ENCODE measurements at places on chromosomes 2 and 18. TPM values are rescaled to one million over a fixed set of nuclear protein-coding genes. Genes with fewer than 3 reads are reported as not detected.

- DNase-seq = no peak
- H3K36me3 ChIP-seq = no peaks in the 10 kb centered on the region
- H3K27me3 ChIP-seq = no peaks in the 10 kb centered on the region
- H3K27ac ChIP-seq = no peak overlapping the region
- no peak overlapping the region for H3K4me3 ChIP-seq
- H3K4me1 ChIP-seq = no peaks in the 10 kb centered on the region
Observed at GRCh38 chr2:46053564-46053963, 243.6 kb upstream of the EPAS1 start.

- H3K36me3 ChIP-seq = no peaks in the 10 kb centered on the region
- H3K27ac ChIP-seq = no peak overlapping the region
- peaks cover 13% of the 10 kb centered on the region for H3K4me1 ChIP-seq
- H3K27me3 ChIP-seq = peaks cover 6% of the 10 kb centered on the region
- DNase-seq = no peak
Observed at GRCh38 chr18:2900684-2901422, 54.0 kb downstream of the EMILIN2 start.

GRCh38 chr18:41371156-41372045, 583.6 kb upstream of the PIK3C3 start:
- H3K27me3 ChIP-seq = no peaks in the 10 kb centered on the region
- H3K36me3 ChIP-seq = no peaks in the 10 kb centered on the region
- no peak for DNase-seq
- H3K27ac ChIP-seq = no peak overlapping the region
- H3K4me3 ChIP-seq = no peak overlapping the region
- H3K4me1 ChIP-seq = no peaks in the 10 kb centered on the region

DNA sequence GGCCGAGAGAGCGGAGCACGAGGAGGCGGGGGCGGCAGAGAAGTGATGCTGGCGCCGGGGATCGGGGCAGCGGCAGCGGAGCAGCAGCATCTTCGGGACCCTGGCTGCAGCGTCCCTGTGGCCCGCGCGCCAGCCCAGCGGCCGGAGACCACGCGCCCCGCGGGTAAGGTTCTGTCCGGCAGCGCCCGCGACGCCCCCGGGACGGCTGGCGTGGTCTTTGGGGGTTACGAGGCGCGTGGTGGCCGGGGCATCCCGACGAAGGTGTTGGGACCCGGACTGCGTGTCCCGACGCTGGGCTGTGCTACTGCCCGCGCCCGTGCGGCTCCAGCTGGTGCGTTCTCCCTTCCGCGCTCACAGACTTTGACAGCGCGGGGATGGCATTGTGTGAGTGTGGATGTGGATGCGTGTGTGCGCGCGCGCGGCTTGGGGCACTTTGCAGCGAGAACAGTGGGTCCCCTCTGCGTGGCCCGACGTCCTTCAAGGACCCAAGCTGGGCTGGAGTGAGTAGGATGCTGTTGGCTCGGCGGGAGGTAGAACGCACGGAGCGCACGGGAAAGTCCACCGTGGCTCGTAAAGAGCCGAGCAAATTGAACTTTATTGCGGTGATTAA, 405.0 kb downstream of the XIRP2 start:
- peaks cover 30% of the 10 kb centered on the region for H3K27me3 ChIP-seq
- H3K27ac ChIP-seq = no peak overlapping the region

- peaks cover 11% of the 10 kb centered on the region for H3K4me1 ChIP-seq
- no peak for DNase-seq
- no peaks in the 10 kb centered on the region for H3K36me3 ChIP-seq
Observed at GRCh38 chr2:222456479-222457077, 32.2 kb downstream of the SGPP2 start.

DNA sequence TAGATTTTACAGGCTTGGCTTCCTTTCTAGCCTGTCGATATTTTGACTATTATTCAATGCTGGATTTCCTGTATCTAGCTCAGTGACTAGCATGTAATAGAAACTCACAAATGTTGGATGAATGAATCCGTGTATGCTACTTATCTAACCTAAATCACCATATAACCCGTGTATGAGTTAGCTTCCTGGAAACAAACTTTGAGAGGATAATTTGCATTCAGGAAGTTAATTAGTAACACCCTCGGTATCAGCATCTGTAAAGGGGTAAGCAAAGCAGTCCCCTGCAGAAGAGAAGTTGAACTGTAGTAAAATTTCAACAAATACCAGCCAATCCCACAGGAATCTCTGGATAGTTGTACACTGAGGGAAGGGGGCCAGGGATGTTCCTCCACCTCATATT, 269.4 kb upstream of the LRATD1 start:
- DNase-seq = no peak
- no peak overlapping the region for H3K27ac ChIP-seq
- H3K4me1 ChIP-seq = no peaks in the 10 kb centered on the region
- no peak overlapping the region for H3K4me3 ChIP-seq

DNA sequence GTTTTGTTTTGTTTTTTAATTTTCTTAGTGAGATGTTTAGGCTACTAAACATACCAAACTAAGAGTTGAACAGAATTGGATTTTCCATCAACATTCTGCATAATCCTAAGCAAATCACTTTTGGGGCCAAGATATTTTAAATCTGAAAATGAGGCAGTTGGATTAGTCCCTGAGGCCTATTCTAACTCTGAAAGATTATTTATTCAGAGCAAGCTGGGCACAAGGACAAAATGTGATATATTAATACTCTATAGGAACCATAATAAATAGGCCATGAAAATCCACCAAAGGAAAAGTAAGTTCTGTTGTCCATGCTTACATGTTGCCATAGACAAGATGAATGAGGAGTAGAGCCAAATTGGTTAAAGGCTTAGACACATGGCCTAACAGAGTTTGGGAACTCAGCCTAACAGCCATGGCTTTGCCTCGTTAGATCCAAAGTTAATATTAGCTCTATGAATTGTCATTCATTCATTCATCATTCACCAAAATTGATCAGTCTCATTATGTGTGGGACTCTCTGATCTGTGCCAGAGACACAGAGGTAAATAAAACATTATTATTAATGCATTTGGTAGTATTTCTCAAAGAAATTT, 183.5 kb downstream of the SCG2 start:
- no peaks in the 10 kb centered on the region for H3K4me1 ChIP-seq
- no peaks in the 10 kb centered on the region for H3K36me3 ChIP-seq
- H3K27me3 ChIP-seq = no peaks in the 10 kb centered on the region
- H3K27ac ChIP-seq = no peak overlapping the region

The HS6ST1 gene
- 31.1 TPM for total RNA-seq

Data from neural progenitor cell (in vitro differentiated cells).